ENCODE measurements at places on chromosomes 7 and 10.

DNA sequence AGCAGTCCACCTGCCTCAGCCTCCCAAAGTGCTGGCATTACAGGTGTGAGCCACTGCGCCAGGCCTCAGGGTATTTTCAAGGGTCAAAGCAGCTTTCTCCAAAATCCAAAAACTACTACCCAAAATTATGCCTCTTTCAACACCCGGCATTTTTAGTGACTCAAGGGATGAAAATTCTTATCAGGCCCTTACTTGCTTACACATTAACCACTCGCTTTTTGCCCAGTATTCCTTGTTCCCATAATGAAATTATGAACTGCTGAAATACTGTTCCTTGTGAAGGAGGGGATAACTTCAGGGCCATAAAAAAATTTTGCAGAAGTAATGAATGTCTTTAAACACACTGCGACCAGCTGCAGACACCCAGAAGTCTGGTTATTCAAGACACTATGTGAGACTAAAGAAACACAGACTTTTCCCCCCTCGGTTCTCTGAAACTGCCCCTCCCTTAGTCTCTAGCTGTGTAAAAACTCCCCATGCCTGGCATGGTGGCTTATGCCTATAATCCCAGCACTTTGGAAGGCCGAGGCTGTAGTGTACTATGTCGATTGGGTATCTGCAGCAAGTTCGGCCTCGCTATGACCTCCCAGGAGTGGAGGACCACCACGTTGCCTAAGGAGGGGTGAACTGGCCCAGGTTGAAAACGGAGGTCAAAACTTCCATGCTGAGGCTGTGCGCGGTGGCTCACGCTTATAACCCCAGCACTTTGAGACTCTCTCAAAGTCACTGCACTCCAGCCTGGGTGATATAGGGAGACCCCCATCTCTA lies 12.0 kb downstream of the FXYD4 start:
- no peak for DNase-seq

GRCh38 chr10:23186178-23186577 lies 5.9 kb upstream of the PTF1A start:
- DNase-seq = no peak

DNA sequence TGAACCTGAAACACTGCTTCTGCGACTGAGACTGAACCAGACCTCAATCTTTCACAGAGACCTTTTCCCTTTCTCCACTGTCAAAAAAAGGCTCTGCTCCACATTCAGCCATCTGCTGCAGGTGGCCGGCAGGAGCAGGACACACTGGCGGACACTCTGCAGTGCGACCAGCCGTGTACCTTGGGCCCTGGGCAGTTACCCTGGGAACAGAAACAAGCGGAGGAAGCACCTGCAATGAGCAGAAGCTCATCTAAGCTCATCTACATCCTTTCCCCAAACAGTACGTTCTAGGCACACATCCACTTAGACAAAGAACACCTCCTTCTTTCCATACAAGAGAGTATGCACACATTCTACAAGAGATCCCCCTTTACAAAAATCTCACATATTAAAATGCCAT lies 22.8 kb downstream of the VOPP1 start:
- no peak for DNase-seq

- DNase-seq = no peak
Measured at GRCh38 chr10:47349516-47349915, 1.4 kb downstream of the RBP3 start.

- DNase-seq = no peak
Measured at GRCh38 chr7:30260246-30260768, 24.1 kb upstream of the ZNRF2 start.

DNA sequence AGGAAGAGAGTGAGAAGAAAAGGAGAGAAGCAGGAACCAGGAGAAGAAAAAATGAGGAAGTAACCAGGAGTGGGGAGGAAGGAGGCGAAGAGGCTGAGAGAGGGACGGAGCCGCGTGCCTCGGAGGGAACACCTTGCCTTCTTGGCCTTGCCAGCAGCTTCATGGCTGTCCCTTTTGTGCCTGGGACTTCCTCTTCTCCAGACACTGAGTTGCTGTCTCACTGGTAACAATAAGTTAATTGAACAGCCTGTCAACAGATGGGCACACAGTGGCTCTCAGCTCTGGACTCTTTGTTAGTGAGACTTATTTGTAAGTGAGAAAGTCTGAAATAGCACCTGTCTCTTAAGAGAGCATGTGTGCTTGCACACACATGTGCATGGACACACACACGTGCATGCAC lies 83.2 kb downstream of the GATA3 start:
- DNase-seq = no peak

DNA sequence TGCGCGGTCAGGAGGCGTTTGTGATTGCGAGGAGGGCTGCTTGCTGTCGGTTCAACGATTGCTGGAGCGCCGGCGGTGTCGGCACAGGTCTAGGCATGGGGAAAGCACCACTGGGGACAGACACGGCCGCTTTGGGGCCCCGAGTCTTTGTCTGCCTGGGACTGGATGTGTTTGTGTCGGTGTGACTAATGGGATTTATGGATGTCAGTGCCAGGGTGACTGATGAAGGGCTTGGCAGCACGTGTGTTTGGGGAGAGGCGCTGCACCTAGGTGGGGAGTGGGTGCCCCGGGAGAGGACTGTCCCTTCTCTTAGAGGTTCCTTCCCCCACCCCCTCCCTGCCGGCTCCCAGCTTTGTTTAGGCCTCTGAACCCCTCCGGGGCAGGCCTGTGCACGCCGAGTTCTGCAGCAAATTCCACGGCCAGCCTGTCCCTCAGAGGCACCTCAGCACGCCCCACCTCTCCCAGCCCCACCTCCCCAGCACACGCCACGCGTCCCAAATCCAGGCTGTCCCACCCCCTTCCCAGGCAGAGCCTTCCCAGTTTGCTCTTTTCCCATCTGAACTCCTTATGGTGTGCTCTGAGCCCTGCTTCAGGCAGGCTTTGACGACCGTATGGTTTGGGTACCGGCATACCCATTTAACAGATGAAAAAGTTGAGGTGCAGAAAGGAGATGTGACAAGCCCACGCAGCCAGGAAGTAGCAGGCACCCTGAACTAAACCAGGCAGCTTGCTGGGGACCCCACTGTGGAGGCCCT lies 6.4 kb upstream of the TNRC18 start:
- DNase-seq = no peak

- DNase-seq = no peak
Measured at GRCh38 chr7:106717254-106717954, 56.4 kb upstream of the CCDC71L start.

GRCh38 chr10:61098966-61099365 lies 155.0 kb upstream of the RHOBTB1 start:
- DNase-seq = no peak

- no peak for DNase-seq
Measured at GRCh38 chr7:22563032-22563501, 63.1 kb upstream of the STEAP1B start.

GRCh38 chr10:20614911-20615310 lies 282.2 kb downstream of the NEBL start:
- no peak for DNase-seq

- DNase-seq = no peak
Measured at GRCh38 chr10:29555091-29555745, 79.6 kb downstream of the SVIL start.

DNA sequence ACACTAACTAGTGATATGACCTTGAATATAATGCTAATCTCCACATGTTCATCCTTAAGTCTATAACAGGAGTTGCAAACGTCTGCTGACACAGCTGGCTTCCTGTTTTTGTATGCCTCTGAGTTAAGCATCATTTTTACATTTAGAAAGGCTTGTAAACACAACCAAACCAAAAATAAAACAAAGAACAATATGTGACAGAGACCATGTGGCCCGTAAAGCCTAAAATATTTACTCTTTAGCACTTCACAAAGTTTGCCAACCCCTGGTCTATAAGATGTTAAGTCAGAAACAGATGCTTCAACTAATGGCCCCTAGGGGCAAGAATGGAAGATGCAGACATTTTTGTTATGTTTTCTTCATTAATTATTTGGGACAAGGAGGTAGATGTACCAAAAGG lies 109.3 kb downstream of the CPEB3 start:
- DNase-seq = no peak

DNA sequence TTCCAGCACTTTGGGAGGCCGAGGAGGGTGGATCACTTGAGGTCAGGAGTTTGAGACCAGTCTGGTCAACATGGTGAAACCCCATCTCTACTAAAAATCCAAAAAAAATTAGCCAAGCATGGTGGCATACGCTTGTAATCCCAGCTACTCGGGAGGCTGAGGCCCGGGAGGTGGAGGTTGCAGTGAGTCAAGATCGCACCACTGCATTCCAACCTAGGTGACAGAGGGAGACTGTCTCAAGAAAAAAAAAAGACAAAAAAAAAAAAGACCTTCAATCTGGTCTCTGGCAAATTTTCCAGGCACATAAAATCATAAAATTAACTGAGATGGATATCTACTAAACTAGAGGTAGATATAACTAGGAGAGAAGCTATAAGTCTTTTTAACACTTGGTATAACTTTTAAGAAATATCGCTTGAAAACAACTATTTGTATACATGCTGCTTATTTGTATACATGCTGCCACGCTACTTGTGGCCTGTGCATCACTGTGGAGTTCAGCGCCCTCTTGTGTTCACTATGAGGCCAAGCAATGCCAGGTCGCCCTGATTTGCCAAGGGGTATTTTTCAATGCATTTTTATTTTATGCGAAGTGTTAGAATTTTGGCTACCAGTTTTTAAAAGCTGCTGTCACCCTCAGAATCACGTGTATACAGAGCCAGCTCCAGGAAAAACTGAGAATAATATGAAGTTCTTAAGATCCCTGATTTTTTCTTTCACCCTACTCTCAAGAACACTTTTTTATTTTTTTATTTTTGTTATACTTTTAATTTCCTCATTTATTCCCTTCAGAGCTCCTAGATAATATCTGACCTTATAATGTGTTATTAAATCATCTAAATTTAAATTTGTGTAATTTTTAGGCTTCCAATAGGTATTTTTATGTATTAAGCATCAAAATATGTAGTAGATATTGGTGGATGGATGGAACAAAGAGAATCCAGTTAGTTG lies 26.7 kb downstream of the CYCS start:
- DNase-seq = no peak

DNA sequence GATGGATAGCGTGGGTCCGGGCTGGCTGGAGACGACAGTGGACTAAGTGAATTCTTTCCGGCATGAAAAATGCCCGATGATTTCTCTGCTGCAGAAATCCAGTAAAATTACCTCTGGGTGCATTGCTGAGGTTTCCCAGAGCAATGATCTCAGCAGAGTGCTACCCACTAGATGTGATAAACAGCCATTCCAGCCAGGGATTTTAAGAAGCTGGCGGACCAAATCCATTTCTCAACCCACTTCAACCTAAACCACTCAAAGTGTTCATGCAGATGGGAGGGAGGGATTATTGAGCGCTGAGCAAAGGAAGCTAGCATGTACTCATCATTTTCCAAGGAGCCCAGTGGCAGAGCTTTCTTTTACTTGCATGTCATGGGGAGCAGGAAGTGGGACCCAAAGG lies 116.7 kb downstream of the PRKCQ start:
- no peak for DNase-seq

DNA sequence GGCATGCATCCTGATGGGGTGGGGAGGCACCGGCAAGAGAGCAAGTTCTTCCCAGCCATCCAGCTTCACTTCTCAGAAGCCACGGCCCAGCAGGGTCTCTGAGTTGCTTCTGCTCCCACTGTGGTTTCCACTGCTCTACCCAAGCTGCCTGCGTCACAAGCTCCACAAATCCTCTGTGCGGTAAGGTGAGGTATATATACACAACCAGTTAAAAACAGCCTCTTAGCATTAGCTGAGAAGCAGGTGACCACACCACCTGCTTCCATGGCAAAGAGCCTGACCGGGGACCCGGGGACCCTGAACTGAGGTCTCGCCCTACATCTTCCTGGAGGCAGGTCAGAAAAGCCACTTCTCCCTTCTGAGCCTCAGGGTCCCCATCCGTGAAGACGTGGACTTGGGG lies 46.9 kb upstream of the NPFFR1 start:
- no peak for DNase-seq

All from CMK (cell line).